Panc1 (cell line): ENCODE measurements at places on chromosomes 11 and 22.

DNA sequence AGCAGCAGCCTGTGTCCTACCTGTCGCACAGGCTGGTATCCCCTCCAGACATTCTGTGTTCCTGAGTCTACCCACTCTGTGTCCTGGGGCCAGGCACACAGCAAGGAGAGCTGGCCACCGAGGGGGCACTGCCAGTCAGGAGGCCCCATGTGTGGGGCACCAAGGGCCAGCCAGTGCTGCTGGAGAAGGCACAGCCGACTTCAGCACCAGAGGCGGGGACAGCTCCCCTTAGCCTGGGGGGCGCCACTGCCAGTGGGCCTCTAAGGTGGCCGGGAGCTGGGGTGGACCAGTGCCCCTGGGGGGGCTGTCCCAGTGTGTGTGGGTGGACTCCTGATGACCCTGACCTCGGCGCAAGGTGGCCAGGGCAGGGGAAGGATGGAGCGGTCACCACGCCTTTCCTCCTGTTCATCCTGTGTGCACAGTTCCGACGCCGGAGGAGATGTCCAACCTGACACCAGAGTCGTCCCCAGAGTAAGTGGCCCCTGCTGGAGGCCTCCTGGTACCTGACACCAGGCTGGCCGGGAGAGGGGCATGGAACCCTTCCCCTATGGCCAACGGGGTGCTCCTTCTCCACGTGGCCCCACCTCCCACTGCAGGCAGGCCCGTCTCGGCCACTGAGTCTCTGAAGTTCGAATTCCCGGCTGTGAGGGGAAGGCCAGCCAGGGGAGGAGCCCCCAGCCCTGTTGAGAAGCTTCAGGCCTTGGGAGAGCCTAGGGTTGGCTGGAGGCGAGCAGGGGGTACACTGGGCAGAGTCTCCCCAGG is 35.4 kb downstream of the MOB2 start:
- no peak for DNase-seq
- H3K27me3 ChIP-seq: no peaks in the 10 kb centered on the region
- H3K36me3 ChIP-seq: no peaks in the 10 kb centered on the region
- no peak overlapping the region for H3K4me3 ChIP-seq
- H3K27ac ChIP-seq: no peak overlapping the region
- H3K4me1 ChIP-seq: peaks cover 16% of the 10 kb centered on the region

GRCh38 chr11:77249427-77249826 is 52.1 kb downstream of the GDPD4 start:
- no peak for DNase-seq
- H3K4me3 ChIP-seq: no peak overlapping the region
- H3K36me3 ChIP-seq: no peaks in the 10 kb centered on the region
- H3K27ac ChIP-seq: no peak overlapping the region
- no peaks in the 10 kb centered on the region for H3K4me1 ChIP-seq

DNA sequence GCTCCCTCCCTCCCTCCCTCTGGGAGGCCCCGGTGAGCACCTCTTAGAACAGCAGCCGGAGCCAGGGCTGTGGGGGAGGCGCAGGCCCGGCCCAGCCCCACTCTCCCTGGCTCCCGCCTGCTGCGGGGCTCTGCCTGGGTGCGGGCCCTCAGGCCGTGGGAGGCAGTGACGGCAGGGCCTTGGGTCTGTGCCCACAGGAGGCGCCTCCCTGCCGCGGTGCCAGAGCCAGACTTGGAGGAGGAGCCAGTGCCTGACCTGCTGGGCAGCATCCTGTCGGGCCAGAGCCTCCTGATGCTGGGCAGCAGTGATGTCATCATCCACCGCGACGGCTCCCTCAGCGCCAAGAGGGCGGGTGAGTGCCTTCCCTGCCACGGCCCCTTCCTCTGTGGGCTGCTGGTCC is 9.5 kb downstream of the IRF7 start:
- no peak overlapping the region for H3K27ac ChIP-seq
- no peaks in the 10 kb centered on the region for H3K27me3 ChIP-seq
- H3K36me3 ChIP-seq: peaks cover 29% of the 10 kb centered on the region
- no peak overlapping the region for H3K4me3 ChIP-seq

DNA sequence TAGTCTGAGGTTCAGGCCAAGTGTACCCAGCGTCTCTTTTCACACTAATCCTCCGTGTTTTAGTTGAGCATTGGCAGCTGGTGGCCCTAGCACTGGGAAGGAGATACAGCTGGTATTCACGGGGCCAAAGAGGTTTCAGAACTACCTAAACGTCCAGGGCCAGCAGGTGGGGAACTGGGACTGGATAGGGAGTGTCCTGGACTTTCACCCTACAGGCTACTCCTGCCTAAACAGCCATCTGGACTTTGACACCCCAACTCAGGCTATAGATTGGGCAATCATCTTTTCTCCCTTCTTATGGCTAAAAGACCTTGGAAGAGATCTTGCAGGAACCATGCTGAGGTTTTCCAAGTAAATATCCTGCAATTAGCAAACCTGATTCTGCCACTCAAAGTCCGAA is 2.8 kb downstream of the SPON1 start:
- no peaks in the 10 kb centered on the region for H3K4me1 ChIP-seq
- H3K36me3 ChIP-seq: no peaks in the 10 kb centered on the region
- peaks cover 69% of the 10 kb centered on the region for H3K27me3 ChIP-seq
- no peak for DNase-seq

- no peaks in the 10 kb centered on the region for H3K36me3 ChIP-seq
- no peak overlapping the region for H3K27ac ChIP-seq
- peaks cover 8% of the 10 kb centered on the region; the same call in 1 of the 2 replicates for H3K4me1 ChIP-seq
- no peak overlapping the region for H3K4me3 ChIP-seq
- H3K27me3 ChIP-seq: no peaks in the 10 kb centered on the region
- no peak for DNase-seq
These were observed 197.0 kb downstream of the PGR start for GRCh38 chr11:100932474-100933100.

DNA sequence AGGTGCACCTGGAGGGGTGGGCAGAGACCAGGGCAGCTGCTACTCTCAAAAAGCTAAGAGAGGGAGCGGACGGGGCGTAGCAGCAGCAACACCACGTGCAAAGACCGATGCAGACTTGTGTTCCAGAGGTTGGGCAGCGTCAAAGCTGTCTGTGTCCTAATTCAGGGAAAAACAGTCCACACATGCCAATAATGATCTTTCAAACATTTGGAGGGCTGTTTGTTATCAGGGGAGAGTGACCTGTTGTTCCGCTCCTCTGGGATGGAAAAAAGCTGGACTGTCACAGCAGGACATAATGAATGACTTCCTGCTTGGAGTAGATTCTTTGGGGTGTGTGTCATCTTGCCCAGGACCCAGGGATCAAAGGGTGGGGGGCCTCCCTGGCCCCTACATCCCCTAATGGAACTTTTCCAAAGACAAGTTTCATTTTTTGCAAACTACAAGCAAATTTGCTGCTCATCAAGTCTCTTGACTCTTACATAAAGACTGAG is 6.2 kb upstream of the FBLN1 start:
- DNase-seq: no peak
- no peaks in the 10 kb centered on the region for H3K27me3 ChIP-seq
- H3K4me3 ChIP-seq: no peak overlapping the region
- H3K36me3 ChIP-seq: no peaks in the 10 kb centered on the region
- H3K27ac ChIP-seq: no peak overlapping the region

DNA sequence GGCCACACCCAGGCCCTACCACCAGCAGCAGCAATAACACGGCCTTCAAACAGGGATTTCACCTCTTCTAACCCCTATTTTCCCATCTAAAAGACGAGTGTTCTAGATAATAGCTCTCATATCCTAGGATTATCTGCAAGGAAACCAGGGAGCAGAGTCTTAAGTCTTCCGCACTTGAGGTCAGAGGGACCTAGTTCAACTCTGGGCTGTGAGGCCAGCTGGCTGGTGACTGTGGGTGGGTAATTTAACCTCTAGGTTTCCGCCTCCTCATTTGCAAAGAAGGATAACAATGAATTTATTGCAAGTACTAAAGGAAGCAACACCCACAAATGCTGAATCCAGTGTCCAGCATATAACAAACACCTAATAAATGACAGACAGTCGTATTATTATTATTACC is 70.1 kb downstream of the LARGE1 start:
- no peak overlapping the region for H3K27ac ChIP-seq
- H3K36me3 ChIP-seq: no peaks in the 10 kb centered on the region
- no peak overlapping the region for H3K4me3 ChIP-seq

DNA sequence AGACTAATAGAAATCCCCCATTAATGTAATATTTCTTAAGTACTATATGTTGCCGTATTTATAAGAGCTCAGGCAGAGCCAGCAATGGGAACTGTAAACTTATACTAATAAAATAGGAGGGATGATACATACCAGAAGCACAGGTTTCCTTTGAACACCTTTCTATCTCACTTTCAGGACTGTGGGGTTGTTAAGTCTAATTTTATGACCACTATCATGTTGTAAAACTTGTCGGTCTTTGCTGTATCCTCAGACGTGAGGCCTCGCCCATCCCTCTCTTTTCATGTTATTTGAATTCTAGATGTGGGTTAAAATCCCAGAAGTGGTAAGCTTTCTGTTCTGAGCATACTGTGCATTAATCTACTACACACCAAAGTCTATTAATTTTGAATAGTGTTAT is 1083.5 kb upstream of the TENM4 start:
- H3K4me3 ChIP-seq: no peak overlapping the region
- no peaks in the 10 kb centered on the region for H3K4me1 ChIP-seq
- H3K27ac ChIP-seq: no peak overlapping the region
- DNase-seq: no peak

- H3K4me3 ChIP-seq: no peak overlapping the region
- no peaks in the 10 kb centered on the region for H3K36me3 ChIP-seq
- no peak for DNase-seq
- H3K27me3 ChIP-seq: no peaks in the 10 kb centered on the region
- H3K27ac ChIP-seq: no peak overlapping the region
These were observed 833 bp downstream of the NHERF4 start for GRCh38 chr11:119185981-119186634.

DNA sequence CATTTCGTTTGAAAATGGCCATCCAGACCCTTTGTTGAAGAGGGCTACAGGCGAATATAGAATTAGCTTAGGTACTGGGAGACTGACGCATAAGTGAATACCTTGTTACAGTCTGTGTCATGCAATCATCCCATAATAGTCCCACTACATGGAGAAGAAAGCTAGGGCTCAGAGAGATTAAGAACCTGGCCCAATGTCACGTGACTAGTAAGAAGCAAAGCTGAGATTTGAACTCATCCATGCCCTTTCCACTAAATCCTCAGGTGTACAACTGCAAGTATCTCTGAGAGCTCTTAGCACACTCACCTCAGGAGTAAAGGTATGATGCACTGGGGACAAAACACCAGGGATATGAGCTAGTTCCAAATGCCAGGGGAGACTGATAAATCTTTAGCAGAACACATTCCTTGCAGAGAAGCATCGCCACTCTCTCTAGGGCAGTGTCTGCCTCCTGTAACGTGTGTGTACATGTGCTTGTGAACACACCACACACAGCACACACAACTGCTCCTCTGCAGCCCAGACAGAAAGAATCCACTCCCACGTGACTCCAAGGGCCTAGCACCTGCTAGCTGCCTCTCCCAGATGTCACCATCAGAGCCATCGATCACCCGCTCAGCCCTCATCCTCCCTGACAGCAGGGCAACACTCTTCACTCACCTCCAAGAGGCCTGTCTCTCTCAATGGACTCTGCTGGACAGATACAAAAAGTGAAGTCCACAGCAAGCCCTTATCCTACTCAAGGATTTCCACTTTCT is 402.8 kb downstream of the NXPE2 start:
- no peak overlapping the region for H3K4me3 ChIP-seq
- H3K36me3 ChIP-seq: no peaks in the 10 kb centered on the region
- H3K27ac ChIP-seq: no peak overlapping the region
- H3K4me1 ChIP-seq: no peaks in the 10 kb centered on the region
- 0 out of 2 replicates have a peak, but pooled peaks cover 2% of the 10 kb centered on the region for H3K27me3 ChIP-seq
- DNase-seq: no peak

DNA sequence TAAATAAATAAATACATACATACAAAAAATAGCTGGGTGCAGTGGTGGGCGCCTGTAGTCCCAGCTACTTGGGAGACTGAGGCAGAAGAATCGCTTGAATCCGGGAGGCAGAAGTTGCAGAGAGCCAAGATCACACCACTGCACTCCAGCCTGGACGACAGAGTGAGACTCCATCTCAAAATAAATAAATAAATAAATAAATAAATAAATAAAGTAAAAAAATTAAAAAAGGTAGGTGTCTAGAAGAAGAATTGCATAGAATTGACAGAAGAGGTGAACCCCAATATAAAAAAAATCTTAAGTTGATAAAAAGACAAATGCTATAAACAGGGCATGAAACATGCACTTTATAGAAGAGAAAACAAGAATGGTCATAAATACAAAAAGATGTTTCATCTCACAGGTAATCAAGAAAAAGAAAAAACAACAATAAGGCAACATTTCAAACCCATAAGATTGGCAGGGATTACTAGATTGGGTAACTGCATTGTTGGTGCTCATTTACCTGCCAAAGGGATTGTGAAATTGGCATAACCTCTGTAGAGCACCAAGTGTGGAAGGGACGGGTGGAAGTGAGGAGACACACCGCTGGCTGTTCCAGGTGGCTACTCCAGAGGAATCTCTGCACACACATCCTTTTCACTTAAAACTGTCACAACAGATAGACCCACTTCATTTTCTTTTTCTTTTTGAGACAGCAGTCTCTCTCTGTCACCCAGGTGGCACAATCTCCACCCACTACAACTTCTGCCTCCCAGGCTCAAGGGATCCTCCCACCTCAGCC is 44.7 kb downstream of the NF2 start:
- no peak overlapping the region for H3K4me3 ChIP-seq
- H3K4me1 ChIP-seq: no peaks in the 10 kb centered on the region
- no peaks in the 10 kb centered on the region for H3K27me3 ChIP-seq
- H3K27ac ChIP-seq: no peak overlapping the region
- no peak for DNase-seq
- H3K36me3 ChIP-seq: peaks cover 2% of the 10 kb centered on the region; the same call in 1 of the 2 replicates

- no peaks in the 10 kb centered on the region for H3K36me3 ChIP-seq
- no peak overlapping the region for H3K27ac ChIP-seq
- H3K4me1 ChIP-seq: no peaks in the 10 kb centered on the region; the same call in 1 of the 2 replicates
These were observed 5.4 kb downstream of the SHISA8 start for GRCh38 chr22:41909310-41910049.
